Forelimb muscle (tissue), 1 donor: ENCODE measurements at places on chromosomes 11 and 22.
A peak's percentile ranks its signal among the peaks of the same experiment; 100 is the strongest.

DNA sequence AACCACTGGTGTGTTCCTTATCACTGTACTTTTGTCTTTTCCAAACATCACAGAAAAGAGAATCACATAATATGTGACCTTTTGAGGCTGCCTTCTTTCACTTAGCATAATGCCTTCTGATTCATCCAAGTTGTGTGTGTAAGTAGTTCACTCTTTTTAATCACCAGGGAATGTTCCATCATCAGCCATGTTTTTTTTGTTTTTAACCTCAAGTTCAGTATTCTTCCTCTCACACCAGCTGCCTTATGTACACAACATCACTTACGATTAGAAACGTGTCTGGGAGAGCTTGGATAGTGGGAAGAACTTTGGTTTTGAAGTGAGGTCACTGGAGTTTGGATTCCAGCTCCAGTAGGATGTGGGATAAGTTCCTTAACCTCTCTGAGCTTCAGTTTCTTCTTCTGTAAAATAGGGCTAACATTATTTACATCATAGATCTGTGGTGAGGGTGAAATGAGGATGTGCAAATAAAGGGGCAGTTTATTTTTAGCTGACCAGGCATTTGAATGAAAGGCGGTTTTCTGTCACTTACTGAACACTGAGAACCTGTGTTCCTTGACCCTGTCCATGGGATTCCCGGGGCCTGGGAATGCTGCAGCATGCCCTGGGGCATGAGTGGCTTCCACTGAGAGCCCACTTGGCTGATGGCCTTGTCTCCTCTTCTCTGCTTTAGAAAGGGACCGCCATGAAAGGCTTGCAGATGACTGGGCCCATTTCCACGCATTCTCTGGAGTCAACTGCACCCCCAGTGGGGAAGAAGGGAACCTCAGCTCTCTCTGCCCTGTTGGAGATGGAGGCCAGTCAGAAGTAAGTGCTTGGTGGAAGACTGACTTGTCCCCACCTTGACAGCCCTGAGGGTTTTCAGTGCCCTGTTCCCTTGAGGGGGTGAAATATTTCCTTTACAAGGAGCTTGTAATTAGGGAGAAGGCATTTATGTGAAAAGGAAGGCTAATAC is 92.6 kb downstream of the DEPDC5 start:
- no peak for DNase-seq

DNA sequence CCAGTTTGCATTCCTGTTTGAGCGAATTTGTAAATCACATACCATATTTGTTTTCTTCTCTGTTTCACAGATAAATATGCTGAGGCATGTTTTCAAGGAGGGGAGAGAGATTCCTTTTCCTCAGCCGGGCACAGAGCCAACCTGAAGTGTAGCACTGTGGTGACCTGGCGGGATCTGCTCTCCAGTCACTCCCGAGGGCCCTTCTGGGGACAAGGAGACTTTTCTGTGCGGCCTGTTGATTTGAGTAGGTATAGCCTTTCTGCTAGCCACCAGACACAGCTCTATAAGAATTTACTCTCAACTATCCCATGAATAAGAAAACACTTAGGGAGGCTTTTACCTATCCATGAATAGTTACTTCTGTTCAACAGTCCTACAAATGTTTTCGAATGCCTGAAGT is 63.5 kb upstream of the FDX1 start:
- DNase-seq = no peak

DNA sequence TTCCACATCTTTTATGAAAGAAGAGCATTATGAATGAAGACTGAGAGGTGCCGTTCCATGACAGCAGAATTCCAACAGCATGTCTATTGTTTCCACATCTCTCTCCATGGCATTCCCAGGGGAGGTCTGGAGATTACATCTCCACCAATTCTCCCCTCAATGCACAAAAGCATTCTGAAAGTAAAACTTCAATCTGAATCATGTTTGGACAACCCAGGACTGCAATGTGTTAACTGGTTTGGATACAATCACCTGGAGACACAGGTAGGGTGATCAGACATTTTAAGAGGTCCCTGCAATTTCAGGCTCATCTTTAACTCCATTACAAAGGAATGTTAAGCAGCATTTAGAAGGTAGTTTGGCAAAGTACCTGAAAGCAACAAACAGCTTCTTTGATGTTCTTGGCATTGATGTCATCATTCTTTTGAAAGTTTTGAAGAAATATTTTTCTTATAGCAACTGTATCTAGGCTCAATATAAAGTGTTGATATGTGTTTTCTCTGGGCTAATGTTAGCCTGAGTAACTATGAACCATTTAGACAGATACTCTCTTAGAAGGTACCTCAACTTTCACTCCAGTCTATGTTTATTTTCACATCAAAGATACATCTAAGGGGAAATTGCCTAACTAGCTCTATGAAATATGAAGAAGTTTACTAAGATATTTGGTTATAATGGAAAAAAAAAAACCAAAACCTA is 181.4 kb upstream of the MTMR2 start:
- no peak for DNase-seq

GRCh38 chr11:11748706-11749365 is 92.9 kb upstream of the USP47 start:
- DNase-seq = no peak

DNA sequence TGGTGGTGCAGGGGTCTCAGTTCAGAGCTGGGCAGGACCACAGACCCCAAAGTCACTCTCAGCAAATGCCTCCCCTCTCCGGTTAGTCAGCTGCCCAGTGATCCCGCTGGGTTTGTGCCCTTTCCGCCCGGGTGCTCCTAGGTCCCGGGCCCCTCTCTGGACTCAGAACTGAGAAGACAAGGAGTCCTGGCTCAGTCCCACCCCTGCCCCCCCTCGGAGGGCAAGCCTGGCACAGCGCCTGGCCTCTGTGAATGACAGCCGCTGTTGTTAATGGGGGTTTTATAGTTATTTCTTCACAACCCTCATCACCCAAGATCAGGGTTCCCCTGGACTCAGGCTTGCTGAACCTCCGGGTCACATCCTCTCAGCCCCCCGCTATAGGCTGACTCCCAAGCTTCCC is 47.6 kb downstream of the ELFN2 start:
- DNase-seq = no peak

GRCh38 chr11:39374963-39375698 is 2084.3 kb downstream of the LRRC4C start:
- DNase-seq = peak; percentile 19
